IMR-90 (cell line): ENCODE measurements at places on chromosomes 4 and X.
A peak's percentile ranks its signal among the peaks of the same experiment; 100 is the strongest.

DNA sequence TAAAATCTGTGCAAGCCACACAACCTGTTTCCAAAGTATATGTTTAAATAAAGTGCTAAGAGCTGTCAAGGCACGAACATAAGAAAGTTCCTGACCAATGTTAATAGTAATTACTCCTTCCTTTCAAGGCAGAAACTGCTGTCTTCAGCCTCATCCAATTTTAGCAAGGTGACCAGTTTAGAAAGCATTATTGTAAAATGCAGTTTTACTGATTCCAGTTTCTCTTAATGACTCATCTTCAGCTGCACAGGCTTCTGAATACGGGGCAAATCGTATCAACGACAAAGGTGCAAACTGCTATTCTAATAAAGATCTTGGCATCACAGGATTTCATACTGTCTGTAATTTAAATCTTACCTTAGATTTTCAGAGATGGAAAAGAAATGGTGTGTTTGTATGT lies 87.5 kb downstream of the PPP3CA start:
- DNase-seq = peak; percentile 34

DNA sequence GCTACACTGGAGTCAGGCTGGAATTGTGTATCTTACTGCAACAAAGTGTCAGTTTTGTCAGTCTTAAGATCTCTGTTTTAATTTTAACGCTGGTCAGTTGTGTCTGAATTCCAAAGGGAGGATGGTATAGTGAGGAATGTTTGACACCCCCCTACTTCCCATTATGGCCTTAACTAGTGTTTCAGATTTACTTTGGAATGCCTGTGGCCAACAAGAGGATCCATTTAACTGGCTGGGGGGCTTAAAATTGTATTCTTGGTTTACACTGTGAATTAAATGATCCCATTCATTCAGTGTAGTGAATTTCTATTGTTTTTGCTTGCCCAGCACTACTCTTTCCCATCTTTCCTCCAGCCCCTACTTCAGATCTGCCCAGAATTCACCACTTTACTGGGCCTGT lies 75.8 kb upstream of the IQCM start:
- DNase-seq = no peak

DNA sequence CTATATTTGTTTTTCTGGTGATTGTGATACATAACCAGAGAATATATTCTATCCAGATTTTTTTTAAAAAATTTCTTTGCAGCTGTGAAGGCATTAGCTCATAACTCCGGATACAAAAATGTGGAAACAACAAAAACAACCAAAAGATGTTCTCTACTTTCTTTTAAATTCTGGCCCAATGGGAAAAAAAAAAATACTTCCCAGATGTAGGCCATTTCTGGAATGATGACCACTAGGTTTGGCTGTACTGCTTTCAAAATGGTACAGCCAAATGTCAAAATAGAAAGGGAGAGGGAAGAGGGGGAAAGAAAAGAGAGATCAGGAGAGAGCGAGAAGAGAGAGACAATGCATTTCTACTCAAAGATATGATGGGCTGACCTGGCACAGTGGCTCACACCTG lies 14.6 kb downstream of the ANOS1 start:
- no peak for DNase-seq

GRCh38 chrX:153993079-153993478 lies 20.5 kb downstream of the TMEM187 start:
- DNase-seq = no peak
